T-cell (primary cell): ENCODE measurements at places on chromosomes 11 and 22. TPM values are rescaled to one million over a fixed set of nuclear protein-coding genes. Genes with fewer than 3 reads are reported as not detected.
A peak's percentile ranks its signal among the peaks of the same experiment; 100 is the strongest.

DNA sequence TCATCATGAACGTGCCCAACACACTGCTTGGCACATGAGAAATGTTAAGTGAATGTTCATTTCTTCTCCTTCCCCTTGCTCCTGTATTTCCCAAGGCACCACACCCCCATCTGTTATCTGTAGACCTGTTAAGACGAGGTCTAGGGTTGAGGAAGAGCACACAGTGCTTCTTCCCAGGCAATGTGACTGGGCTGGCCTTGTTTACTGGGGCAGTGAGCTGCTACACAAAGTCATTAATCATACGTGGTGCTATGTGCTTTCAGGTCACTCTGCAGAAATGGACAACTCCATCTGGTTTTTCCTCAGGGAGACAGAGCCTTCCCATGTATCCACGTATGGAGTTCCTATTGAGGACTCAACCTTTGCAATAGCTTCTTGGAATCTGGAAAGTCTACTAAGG lies 118.7 kb downstream of the KCNC1 start:
- no peak for DNase-seq

DNA sequence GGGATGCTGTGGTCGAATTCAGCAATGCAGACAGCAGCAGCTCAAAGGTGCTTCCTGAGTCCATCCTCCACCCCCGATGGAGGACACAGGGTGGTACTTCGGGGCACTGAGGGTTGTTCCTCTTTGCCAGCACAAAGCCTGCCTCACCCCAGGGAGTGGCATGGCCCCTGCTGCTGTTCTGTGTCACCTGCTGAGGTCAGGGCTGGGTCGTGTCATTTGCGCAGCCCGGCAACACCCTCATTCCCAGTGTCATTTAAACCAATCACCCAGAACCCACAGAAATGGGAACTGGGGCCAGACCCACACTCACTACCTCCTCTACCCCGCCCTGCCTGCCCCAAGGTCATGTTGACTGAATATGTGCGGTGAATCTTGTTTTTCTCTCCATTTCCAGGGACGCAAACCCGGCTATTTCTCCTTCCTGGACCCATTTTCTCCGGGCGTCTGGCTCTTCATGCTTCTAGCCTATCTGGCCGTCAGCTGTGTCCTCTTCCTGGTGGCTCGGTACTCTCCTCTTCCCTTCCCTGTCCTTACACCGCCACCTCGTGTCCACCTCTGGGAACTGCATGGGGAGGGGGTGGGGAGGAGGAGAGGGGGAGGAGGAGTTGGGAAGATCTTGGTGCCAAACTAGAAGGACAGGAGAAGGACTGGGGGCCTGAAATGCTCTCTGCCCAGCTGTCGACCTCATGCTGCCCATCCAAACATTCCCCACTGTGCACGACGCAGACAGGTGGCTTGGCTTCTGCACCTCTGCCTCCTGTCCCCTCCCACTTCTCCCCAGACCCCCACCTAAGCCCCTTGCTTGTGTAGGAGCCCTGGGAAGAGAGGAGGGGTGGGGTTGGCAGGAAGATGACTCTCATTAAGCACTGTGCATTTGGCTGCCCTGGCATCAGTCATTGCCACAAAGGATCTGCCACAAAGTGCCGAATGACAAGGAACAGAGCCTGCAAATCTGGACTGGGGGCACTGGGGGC lies 71.2 kb upstream of the TBCEL start:
- peak; percentile 18 for DNase-seq

- DNase-seq, result no peak
Observed at GRCh38 chr11:65351511-65351910, 3.0 kb upstream of the TIGD3 start.

- DNase-seq, result no peak
Observed at GRCh38 chr11:70586261-70587074, 188.1 kb downstream of the CTTN start.

GRCh38 chr11:128660947-128661346 lies 32.9 kb upstream of the FLI1 start:
- no peak for DNase-seq

GRCh38 chr11:12556155-12556554 lies 118.1 kb upstream of the TEAD1 start:
- no peak for DNase-seq

GRCh38 chr11:43554148-43554473 lies 126.4 kb upstream of the HSD17B12 start:
- no peak for DNase-seq

- DNase-seq, result no peak
Observed at GRCh38 chr11:15956302-15956701, 400.0 kb downstream of the SOX6 start.

GRCh38 chr11:61764606-61765260 lies 12.3 kb downstream of the MYRF start:
- DNase-seq, result no peak

DNA sequence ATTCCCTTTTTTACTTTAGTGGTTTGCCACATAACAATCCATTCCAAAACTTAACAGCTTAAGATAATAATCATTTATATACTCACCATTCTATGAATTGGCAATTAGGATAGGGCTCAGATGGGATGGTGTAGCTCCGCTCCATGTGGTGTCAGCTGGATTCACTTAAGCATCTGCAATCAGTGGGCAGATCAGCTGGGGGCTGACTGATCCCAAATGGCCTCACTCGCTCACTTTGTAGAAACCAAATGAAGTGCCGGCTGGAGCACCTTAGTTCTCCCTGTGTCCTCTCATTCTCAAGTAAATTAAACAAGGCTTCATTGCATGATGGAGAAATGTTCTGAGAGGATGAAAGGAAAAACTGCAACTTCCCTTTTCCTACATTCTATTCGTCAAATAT lies 161.4 kb downstream of the WT1 start:
- no peak for DNase-seq

GRCh38 chr11:33899400-33900037 lies 7.6 kb upstream of the LMO2 start:
- DNase-seq, result no peak

DNA sequence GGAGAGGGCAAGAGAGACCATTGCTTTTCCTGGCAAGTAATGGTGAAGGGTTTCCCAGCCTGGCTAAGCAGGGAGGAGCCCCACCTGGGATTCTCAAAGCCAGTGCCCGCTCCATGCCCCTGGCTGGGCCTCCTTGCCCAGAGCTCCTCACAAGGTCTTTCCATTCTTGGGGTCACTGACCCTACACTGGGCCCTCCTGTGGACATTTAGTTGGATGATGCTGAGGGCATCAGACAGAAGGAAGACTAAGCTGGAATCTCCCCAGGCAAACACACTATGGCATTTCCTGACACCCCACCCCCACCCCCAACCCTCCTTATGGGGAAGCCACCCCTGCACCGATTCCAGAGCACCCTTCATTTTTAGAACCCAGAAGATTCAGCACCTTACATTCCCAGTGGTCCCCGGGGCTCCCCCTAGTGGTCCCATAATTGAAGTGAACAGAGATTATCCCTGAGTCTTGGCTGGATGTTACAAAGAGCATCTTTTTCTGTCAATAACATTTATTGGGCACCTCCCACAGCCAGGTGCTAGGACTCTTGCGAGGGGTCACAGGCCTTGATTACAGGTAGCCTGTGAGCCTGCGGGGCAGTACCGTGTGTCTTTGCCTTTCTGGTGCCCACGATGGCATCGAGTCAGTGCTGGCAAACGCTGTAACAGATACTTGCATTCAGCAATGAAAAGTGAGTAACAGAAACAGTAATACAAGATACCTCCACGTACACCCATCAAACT lies 548.5 kb downstream of the BUD13 start:
- no peak for DNase-seq

GRCh38 chr11:45097721-45098493 lies 48.5 kb upstream of the PRDM11 start:
- DNase-seq, result peak; percentile 22

- no peak for DNase-seq
Observed at GRCh38 chr22:36619797-36620399, 83.7 kb downstream of the CACNG2 start.

GRCh38 chr11:134576721-134577171 lies 164.7 kb upstream of the B3GAT1 start:
- DNase-seq, result no peak

DNA sequence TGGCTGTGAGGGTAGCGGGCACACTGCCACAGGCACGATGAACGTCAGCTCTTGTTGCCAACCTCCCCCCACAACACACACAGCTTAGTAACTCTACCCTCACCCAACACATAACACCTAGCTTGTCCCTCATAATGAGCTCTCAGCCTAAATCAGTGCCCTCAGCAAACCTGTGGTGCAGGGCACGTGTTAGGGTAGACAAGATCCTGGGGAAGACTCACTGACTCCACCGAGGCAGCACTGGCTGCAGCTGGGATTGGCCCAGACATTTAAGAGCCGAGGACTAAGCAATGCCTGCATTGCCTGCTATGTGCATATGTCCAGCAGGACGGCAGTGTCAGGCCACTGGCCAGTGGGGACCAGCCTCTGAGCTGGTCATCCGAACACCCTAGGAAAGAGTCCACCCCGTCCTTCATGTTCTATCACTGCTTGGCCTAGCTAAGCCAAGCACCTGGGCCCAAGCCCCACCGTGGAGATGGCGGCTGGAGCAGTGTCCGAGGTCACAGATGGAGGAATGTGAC lies 32.9 kb upstream of the TRIM29 start:
- no peak for DNase-seq

- no peak for DNase-seq
Observed at GRCh38 chr22:49134076-49134475, 693.6 kb downstream of the BRD1 start.

DNA sequence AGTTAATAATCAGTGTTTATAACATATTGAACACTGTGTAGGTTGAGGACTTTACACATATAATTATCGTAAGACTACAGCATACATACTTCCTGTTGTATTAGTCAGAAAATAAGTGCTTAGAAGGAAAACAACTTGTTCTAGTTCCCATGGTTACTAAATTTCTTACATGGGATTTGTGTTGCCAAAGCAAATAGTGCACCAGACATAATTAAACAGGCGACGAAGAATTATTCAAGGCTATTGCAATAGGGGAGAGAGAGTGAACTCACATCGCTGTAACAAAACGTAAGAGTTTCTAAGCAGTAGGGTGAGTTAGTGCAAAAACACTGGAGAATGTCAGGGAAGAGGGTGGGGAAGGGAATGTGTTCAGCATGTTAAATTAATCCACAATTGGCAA lies 347.8 kb downstream of the CNTN5 start:
- DNase-seq, result no peak

DNA sequence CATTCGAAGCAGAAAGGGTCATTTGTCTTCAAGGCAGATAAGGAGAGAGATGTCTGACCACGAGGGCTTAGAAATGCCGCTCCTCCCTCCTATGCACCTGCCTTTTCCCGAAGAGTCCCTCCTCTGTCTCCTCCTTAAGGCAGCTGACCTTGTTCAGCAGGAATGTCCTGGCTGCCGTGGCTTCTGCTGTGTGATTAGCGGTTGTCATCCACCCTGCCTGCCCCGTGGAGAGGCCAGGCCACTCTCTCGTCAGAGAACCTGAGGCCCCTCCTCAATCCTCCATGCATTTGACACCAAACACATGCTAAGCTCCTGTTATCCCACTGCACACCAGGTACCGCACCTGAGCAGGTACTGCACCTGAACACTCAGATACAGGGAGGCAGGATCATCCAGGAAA lies 834.6 kb downstream of the TBC1D22A start:
- DNase-seq, result no peak

GRCh38 chr11:59154610-59155009 lies 12.0 kb downstream of the FAM111A start:
- DNase-seq, result no peak

DNA sequence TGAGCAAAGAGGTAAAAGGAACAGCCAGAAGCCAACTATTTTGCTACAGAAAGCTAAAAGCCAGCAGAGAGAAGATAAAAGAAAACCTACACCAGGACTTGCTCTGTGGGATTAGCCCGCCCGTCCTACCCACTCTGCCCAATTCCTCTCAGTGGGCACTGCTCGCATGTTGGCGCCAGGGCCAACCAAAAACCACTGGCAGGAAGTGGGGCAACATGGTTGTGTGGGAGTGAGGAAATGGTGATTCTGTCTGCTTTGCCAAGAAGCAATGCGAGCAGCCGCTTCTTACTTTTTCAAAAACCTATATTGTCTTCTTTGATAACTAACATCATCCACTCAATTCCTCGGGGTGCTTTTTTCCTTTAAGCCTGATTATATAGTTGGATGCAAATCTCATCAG lies 14.2 kb upstream of the APOA1 start:
- DNase-seq, result peak; percentile 64

DNA sequence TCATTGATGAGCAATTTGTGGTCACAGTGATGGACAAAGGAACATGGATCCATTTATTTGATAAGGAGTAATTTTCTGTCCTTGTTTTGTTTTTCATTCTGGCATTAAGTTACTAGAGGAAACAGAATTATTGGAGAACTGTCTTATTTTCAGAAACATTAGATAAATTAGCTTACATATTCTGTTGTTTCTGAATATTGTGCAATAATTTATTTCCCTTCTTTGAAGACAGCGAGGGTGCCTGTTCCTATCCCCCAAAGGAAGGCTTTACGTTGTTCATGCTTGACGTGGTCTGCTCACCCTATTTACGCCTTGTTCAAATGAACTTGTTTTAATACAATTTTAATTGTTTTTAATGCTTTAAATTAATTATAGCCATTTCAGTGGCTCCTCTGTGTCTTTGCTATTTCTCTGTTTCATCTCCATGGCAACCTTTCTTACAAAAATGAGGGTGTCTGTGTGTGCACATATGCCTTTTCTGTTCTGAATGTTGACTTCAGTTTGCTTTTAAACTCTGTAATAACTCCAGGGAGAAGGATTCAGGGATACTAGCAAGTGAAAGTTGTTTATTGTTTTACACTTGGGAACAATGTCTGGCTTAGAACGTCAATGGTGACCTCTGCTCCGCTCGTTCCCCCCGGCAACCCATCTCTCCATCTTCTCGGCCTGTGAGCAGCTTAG lies 138.3 kb upstream of the PLET1 start:
- no peak for DNase-seq

- no peak for DNase-seq
Observed at GRCh38 chr11:16792426-16792825, 54.0 kb downstream of the C11orf58 start.

GRCh38 chr11:91489989-91490388 lies 734.6 kb upstream of the FAT3 start:
- DNase-seq, result no peak

DNA sequence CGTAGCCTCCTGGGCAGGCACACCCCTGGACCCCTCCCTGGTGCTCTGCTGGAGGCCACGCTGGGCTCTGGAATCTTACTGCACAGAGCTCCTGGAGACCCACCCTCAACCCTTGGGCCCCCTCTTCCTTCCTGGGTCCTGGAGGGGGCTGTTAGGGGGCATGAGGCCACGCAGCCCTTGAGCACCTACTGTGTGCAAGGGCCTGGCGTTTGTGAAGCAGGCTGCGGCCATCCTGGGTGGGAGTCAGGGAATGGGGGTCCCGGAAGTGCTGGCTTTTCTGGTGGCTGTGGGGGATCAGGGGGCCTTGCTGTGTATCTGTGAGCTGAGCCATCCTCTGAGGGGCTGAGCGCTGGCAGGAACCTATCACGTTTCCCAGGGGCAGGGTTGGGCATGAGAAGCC lies 40.9 kb upstream of the CCDC188 start:
- no peak for DNase-seq

SCGB1D2 gene
- total RNA-seq, result not detected

NPAT gene
- total RNA-seq, result 54.1 TPM

MAP4K2 gene
- total RNA-seq, result 131 TPM

AGBL2 gene
- total RNA-seq, result 6.0 TPM

OR10A2 gene
- not detected for total RNA-seq

NRIP3 gene
- 1.0 TPM for total RNA-seq

CBLIF gene
- not detected for total RNA-seq

PTPMT1 gene
- total RNA-seq, result 25.3 TPM

KCNK7 gene
- total RNA-seq, result 2.3 TPM

CD3E gene
- 640 TPM for total RNA-seq

OR10G6 gene
- not detected for total RNA-seq
